NCI-H187 (cell line): ENCODE measurements at places on chromosomes 2 and 18.

- peak; percentile 26 for DNase-seq
Observed at GRCh38 chr2:240586919-240587800, 626 bp downstream of the CAPN10 start.

- DNase-seq = no peak
Observed at GRCh38 chr2:236661061-236661761, 91.6 kb downstream of the ACKR3 start.

DNA sequence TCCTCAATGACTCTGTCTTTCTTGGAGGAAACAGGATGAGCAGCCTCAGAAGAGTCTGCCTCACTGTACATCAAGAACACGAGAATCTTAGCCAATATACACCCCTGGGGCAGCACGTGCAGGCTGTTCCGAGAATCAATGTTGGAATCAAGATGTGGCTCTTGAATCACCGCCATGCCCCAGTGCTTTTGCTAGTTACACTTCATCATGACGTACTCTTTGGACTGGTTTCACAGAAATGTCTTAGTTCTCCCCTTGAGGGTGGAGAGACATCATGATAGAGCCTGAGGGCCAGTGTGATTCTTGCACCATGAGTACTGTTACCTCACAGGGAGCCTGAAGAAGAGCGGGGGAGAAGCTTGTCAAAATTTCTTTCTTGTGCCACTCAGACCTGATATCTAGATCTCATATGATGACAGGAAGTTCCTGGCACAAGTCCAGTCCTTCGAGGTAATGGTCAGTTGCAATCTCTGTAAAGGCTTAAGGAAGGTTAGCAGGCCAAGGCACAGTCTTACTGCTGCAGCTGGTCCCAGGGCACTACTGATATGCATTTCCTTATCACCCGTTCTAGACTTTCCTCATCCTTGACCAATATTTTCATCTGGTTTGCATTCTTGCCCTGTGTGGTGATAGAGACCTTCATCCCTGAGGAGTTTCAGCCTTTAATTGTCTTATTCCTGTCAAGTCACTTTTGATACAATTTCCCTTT lies 28.2 kb upstream of the STAT4 start:
- DNase-seq = no peak

GRCh38 chr2:234680688-234681619 lies 184.1 kb upstream of the ARL4C start:
- DNase-seq = no peak

DNA sequence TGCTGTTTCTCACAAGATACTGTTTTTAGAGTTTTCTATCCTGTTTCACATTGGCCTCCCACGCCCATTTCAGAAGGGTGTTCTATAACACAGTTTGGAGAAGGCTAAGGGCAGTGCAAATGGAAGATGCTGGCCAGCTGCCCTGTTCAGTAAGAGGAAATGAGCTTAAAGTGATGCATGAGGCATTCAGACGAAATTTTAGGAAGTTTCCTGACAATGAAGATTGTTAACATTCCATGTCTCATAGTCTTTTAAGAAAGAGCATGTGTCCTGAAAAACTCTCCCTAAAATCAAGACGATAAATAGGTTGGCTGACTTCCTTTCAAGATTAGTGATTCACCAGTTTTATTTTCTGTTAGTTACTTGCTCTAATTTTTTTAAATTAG lies 484.2 kb upstream of the NRP2 start:
- no peak for DNase-seq

DNA sequence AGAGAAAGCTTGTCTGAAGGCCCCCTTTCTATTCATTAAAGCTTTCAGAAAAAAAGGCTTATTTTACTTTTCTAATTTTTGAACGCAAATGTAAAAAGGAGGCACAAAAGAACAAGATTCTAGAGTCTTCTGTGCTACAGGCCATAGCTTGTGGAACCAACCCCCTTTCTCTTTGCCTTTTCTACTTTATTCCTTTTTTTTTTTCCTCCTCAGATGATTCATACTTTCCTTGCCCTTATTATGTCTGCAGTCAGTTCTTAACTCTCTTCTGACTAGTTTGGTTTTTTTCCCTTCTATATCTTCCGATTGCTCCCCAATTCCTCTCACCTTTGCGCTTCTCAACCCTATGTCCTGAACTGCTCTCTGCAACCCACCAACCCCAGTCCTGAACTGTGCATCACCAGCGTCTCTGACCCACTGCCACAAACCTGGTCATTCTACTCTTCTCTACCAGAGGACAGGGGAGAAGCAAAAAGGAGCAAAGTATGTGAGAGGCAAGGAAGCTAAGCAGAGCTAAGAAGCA lies 56.9 kb upstream of the WIPF1 start:
- no peak for DNase-seq

- DNase-seq = no peak
Observed at GRCh38 chr2:37149626-37150322, 7.0 kb downstream of the EIF2AK2 start.

DNA sequence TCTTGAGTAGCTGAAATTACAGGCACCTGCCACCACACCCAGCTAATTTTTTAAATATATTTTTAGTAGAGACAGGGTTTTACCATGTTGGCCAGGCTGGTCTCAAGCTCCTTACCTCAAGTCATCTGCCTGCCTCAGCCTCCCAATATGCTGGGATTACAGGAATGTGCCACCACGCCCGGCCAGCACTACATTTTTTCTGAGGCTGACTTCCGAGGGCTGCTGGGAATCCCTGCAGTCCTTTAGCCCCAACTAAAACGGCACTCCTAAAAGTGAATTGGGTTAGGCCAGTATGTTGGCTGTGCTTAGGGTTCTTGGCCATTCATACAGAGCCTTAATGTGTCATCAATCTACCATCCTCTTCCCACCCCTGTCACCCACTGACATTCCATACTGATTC lies 375.4 kb downstream of the DCC start:
- DNase-seq = no peak

GRCh38 chr2:72915907-72916742 lies 1.2 kb upstream of the EMX1 start:
- DNase-seq = peak; percentile 11

GRCh38 chr2:170409164-170409535 lies 231.2 kb downstream of the MYO3B start:
- DNase-seq = peak; percentile 5

- no peak for DNase-seq
Observed at GRCh38 chr18:47949202-47949601, 18.7 kb upstream of the SMAD2 start.

DNA sequence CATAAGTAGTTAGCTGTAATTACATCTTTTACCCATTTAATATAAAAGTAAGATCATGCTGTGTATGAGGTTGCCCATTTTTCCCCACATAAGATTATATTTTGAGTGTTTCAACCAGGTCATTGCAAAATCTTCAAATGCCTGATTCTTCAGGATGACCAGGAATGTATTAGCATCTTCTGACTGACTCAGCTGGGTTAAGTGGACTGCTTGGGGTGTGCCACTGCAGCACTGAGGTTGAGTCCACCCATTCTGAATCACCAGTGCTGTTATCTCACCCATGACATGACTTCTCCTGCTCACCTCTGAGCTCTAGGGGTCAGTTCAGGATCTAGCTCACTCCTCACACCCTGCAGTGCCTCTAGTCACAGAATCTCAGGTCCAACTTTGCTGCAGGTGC lies 576.7 kb upstream of the ZEB2 start:
- no peak for DNase-seq

- DNase-seq = no peak
Observed at GRCh38 chr2:106187273-106187891, 6.7 kb downstream of the UXS1 start.

GRCh38 chr2:200494048-200494447 lies 15.8 kb downstream of the KCTD18 start:
- DNase-seq = no peak

- DNase-seq = no peak
Observed at GRCh38 chr2:176581557-176582165, 312.4 kb downstream of the MTX2 start.

- no peak for DNase-seq
Observed at GRCh38 chr2:59694176-59694575, 859.3 kb downstream of the BCL11A start.

- no peak for DNase-seq
Observed at GRCh38 chr2:132923787-132924186, 253.8 kb upstream of the LYPD1 start.

DNA sequence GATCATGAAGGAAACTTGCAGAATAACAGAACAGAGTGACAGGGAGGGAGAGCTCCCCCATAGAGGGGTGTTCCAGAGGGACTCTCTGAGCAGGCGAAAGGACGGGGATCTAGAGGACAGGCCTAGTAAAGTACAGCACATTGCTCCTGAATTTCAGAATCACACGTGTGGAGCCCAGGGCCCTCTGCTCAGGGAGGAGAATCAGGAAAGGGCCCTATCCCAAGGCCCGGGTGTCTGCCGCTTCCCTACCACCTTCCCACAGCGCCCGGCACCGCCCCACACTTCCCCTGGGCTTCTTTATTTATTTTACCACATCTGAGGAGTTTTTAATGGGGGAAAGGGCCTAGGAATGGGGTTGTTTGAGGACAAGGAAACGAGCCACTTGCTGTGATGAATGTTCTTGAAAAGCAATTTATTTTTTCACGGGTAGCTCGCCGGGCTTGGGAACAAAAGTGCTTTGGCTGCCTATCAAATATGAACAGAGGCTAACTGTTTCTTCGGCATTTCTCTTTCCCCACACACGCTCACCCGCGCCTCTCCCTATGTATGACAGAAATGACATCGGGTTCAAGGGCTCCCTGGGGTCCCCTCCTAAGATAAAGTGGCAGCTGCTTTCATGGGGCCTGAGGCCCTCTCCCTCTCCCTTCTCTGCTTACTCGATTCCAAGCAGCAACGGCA lies 79.3 kb upstream of the GLI2 start:
- DNase-seq = peak; percentile 37

DNA sequence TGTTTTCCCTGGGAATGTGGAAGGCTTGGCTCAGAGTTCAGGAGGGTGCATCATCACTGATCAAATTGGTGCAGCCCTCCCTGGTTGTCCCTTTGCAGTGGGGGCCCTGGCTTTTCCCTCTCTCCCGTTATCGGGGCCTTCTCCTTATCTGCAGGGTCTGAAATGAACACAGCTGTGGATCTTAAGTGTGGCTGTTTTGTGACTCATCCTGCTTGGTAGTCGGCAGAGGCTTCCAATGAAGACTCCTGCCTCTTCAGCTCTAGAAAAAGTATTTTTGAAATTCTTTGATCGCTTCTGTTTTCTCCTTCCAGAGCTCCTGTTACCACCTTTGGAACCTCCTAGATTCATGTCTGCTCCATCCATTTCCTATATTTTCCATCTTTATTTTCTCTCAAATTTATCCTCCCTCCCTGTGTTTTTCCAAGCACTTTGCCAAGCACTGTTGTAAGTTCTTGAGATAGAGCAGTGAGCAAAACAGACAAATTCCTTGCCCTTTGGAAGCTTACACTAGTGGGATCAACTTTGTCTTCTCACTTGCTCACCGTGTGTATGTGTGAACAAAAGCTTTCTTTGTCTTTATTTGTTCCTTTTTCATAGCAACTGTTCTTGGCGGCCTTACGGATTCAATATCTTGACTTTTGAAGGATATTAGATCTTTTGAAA lies 45.7 kb downstream of the RALB start:
- no peak for DNase-seq

GRCh38 chr2:40455661-40456060 lies 3.8 kb upstream of the SLC8A1 start:
- DNase-seq = no peak

DNA sequence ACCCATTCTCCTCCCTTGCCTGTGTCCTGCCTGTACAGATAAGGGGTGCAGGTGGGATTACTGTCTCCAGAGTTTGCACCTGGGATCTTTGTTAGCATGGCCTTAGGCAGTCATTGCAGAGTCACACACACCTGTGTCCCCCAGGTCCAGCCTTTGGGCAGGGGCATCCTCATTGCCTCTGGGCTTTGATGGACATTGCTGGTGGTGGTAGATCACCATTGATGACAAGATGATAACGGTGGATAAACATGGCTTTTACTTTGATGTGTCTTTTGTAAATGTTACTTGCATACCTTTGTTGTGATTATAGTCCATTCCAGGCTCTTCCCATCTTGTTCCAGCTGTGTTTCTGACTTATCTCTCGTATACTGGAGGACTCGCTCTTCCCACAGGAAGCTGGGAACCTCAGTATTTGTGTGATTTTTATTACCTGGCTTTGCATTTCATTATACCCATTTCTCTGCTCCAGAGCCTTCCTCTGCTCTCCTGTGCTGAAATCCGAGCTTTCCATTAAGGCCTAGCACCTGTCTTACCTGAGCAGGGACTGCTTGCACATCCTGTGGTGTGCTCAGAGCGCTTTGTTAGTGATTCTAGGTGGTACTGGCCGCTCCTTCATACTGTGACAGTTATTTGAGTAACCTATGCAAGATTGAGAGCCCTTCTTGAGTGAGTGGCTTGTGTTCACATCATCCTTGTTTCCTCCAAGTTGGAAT lies 79.2 kb downstream of the PTPRM start:
- no peak for DNase-seq

GRCh38 chr2:235692671-235693171 lies 198.9 kb downstream of the AGAP1 start:
- no peak for DNase-seq

DNA sequence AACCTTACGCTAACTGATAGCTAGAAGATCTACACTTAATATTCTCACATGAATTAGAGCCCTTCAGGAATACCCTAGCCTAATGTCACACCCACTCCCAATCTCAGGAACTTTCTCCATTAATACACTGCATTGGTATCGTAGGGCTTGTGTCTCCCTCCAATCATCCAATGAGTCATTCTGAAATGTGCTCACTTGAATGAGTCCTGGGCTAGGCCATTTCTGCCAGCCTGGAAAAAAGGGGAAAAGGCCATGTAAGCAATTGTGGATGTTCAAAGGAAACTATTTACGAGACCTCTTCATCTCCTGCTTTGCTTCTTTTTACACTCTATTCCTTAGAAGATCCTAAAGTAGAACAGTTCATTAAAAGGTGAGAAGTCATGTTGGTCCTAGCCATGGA lies 18.8 kb downstream of the ZEB2 start:
- no peak for DNase-seq

- DNase-seq = no peak
Observed at GRCh38 chr2:186543561-186544131, 46.2 kb upstream of the ITGAV start.

- DNase-seq = no peak
Observed at GRCh38 chr2:205984381-205984780, 101.6 kb downstream of the INO80D start.

DNA sequence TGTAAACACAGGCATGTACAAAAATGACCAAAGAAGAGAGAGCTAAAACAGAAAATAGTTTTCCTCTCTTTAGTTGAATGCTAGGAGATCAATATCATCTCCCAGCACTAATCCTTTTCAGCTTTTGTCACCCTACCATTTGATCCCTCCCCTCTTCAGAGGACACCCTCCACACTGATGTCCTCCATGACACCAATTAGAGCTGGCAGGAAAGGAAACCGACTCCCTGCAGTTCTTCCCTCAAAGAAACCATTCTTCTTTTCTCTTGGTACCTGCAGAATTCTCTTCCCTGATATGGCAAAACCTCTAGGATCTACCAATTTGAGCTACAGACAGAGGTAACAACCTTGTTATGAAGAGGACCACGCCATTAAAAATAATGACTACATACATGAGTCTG lies 5.3 kb downstream of the EPB41L3 start:
- no peak for DNase-seq

- DNase-seq = no peak
Observed at GRCh38 chr2:197885587-197885986, 81.2 kb downstream of the PLCL1 start.

- no peak for DNase-seq
Observed at GRCh38 chr2:135894930-135895329, 18.7 kb upstream of the MCM6 start.

- no peak for DNase-seq
Observed at GRCh38 chr18:12060182-12060870, 33.3 kb upstream of the ANKRD62 start.
